Hepatic stellate cell (primary cell): ENCODE measurements at places on chromosomes 1 and 21.

DNA sequence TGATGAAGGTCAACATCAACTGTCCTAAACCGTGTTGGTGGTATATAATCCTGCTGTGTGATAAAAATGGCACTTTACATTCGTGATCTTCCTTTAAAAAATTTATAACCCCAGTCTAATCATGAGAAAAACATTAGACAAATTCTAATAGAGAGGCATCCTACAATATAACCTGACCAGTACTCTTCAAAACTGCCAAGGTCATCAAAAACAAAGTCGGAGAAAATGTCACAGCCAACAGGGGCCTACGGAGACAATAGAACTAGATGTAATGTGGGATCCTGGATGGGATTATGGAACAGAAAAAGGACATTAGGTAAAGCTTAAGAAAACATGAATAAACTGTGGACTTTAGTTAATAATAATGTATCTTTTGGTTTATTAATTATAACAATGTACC, 25.0 kb downstream of the CDKN2C start:
- DNase-seq: no peak

GRCh38 chr1:192003295-192004077, 154.8 kb upstream of the RGS18 start:
- no peak for DNase-seq

DNA sequence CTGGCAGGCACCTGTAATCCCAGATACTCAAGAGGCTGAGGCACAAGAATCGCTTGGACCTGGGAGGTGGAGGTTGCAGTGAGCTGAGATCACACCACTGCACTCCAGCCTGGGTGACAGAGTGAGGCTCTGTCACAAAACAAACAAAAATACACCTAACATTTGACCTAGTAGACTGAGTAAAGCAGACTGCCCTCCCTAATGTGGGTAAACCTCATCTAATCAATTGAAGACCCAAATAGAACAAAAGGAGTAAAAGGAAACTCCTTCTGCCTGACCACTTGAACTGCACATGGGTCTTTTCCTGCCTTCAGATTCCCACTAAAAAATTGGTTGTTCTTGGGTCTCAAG, 19.0 kb upstream of the RBM15 start:
- no peak for DNase-seq

GRCh38 chr21:36479415-36480402, at the start of gene CLDN14:
Gene CLDN14 (minus strand): TSS chr21:36480122. CDS start chr21:36461695, 18,427 bp downstream.
- no peak for DNase-seq

- DNase-seq: no peak
Measured at GRCh38 chr1:162893612-162893908, 32.6 kb upstream of the CCDC190 start.

DNA sequence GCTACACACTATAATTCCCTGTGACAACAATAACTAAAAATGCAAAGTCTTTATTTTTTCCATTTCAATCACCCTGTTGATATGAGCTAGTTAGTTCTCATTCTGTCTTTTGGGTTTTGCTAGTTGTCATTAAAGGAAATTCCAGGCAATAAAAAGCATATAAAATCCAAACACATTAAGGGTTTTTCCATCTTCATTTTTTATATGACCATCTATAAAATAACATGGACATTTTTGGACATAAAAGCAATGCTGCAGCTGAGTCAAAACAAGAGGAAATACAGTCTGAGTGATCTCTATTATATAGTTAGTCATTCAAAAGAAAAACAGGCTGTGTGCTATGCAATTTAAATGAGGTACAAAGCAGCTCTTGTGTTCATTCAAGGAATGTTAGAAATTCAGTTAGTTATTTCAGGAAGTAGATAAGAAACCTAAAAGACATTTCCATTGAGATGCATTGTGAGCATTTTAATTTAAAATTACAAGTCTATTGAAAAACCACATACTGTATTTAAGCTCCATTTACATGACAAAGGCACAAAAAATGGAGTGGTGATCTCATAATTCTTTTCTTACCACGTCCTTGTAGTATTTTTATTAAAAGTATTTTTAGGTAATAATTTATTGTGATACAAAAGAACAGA, 67.3 kb upstream of the BCL10 start:
- peak; percentile 24 for DNase-seq
